NCI-H526 treated with DMSO at 0.1 percent for 48 hours (cell line): ENCODE measurements at places on chromosomes 6 and 20.

GRCh38 chr6:157328108-157328692, 4.9 kb upstream of the TMEM242 start:
- no peak for DNase-seq

DNA sequence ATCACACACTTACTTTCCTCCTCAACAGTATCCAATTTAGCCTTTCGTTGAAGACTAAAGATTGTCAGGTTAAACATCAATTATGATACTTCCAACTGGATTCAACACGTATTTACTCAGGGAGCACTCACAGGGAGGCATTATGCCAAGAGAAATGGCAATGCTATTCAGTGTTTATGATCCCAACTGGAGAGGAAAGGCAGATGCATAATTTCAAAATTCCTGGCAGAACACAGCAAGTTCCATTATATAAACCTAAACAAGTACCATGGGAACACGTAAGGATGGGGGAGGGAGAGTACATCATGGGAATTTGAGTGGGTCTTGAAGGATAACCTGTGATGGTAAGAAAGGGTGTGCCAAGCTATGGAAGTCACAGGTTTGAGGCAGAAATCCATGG, 112.7 kb downstream of the ISM1 start:
- no peak for DNase-seq

DNA sequence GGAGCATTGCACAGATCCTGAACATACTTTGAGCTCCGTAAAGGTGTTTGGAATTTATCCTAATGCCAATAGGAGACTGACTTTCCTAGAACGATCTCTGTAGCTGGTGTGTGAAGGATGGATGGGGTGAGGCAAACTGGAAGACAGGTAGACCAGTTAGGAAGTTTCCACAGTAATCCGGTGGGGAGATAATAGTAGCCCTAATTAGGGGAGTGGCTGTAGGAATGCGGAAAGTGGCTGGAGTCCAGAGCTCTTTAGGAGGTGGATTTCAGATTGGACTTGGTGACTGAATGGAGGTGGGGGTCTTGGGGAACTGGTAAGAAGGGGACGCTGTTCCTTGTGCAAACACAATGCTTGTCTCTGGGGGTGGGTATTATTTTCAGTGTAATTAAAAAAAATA, 146.3 kb downstream of the SOX4 start:
- no peak for DNase-seq

- no peak for DNase-seq
Measured at GRCh38 chr6:27839626-27840475, 72.3 kb downstream of the OR2B2 start.

DNA sequence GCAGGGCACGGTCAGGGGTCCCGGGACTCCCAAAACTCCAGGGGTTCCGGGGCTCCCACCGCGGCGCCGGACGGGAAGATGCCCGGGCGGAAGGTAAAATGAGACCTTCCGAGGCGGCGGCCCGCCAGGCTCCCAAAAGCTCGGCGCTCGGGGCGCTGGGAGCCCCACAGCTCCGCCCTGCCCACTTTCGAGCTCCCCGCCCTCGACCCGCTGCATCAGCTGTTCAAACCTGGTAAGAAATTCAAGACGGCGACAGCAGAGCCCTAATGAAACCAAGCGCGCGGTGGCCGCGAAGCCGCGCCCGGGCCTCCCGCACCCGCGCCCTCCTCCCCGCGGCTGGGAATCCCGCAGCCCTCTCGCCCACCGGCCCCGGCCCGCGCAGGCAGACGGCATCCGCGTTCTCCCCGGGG, 369 bp downstream of the SLC4A11 start:
- DNase-seq, result no peak

- DNase-seq, result no peak
Measured at GRCh38 chr6:136307351-136307750, 17.7 kb upstream of the BCLAF1 start.

DNA sequence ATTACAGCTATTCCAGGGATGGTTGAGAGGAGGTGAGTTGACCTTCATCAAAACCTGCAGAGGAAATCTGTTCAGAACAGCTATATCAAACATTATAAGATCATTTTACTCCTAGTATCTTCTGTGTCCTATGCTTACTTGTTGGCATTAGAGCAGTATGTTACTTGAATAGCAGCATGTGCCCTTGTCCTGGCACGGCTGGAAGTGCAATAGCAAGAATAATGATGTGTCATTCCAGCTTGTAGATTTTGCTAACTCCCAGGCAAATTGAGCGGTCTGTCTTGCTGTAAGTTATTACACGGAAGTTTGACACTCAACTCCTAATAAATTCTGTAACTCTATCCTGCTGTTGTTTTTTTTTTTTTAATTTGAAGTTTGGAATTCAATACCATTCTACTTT, 385.5 kb downstream of the TENT5A start:
- DNase-seq, result peak; percentile 71

DNA sequence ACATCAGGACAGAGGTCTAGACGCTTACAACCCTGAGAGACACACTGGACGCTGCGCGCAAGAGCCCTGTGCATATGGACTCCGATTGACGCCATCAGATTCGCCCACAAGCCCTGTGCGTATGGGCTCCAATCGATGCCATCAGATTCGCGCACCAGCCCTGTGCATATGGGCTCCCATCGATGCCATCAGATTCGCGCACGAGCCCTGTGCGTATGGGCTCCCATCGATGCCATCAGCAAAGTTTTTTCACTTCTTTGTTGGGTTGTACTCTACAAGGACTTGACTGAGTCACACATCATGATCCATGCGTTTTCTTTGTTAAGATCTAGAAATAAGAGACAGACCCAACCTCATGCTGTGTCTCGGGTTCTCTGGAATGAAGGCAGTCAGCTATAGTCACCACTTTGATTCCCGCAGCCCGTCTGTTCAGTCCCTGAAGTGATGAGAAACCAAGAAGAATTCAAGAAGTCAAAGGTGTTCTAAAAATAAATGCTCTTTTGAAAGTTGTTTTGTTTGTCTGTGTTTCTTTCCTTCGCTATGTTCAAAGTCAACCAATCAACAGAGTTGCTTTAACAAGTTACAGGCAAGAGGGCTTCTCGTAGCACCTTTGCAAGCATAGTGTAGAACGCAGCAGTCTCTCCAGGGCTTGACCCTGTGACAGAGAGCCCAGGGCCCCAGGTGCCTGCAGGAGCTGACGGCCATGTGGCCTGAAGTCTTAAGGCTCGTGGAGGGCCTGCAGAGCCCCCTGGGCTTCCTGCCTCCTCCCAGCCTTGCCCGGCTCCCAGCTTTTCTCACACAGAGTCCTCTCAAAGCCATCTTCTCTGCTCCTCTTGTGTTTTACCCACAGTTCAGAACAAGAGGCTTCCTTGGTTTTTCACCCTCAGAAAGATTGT, 7.9 kb downstream of the RPS6KA2 start:
- no peak for DNase-seq

DNA sequence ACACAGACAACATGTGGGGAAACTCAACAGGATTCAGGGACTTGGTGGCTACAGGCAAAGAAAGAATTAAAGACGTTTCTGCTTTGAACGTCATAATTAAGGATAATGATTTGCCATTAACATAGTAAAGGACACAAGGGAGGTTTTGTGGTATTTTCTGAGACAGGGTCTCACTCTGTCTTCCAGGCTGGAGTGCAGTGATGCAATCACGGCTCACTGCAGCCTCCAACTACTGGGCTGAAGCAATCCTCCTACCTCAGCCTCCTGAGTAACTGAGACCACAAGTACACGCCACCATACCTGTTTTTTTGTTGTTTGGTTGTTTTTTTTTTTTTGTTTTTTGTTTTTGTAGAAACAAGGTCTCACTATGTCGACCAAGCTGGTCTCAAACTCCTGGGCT, 62.4 kb downstream of the MAP3K5 start:
- DNase-seq, result no peak

DNA sequence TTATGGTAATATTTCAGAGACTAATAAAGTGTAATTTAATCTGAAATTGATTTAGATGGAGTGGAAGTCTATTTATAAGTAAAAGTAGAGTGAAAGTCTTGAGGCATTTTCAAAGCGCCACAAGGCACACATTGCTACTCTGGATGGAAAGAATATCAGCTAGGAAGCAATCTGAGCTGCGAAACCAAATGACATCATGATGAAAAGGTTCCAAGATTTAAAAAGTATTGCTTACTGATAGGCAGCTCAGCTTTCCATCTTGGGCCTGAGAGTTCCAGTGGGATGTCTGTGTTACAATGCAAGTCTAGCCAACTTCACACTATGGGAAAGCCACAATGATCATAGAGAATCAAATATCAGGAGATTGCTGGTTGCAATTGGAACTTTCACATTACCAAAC, 126.9 kb upstream of the VGLL2 start:
- no peak for DNase-seq

DNA sequence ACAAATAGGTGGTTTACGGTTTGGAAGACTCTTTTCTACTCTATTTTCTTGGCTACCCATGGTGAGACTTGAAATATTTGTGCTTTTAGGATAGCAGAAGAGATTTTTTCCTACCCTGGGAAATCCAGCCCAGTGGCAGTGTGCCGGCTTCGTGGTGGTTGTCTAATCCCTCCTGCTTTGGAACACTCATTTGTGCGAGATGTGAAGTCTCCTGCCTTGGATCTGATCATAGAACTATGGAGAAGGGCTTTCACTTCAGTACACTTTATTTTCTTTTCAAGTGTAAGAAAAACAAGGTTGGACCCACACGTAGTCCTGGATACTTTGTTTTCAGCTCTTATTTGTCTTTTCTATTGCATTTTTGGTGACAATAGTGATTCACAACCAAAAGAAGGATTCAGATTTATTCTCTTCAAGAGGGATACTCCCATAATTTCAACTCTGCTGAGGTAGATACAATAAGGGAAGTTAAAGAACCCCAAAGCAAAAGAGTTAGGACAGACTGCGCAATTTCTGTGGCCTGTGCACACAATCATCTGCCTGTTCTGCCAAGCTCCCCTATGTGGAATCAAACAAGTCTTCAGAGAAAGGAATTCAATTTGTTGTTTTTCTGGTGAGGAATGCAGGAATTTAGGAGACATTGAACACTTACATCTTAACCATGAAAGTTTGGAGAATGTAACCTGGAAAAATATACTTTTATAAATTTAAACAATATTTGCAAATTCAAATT, 413.2 kb downstream of the GJA1 start:
- DNase-seq, result no peak

GRCh38 chr20:57683287-57683686, 26.5 kb downstream of the PMEPA1 start:
- peak; percentile 56 for DNase-seq

GRCh38 chr6:4612636-4613171, 163.5 kb upstream of the CDYL start:
- DNase-seq, result no peak

DNA sequence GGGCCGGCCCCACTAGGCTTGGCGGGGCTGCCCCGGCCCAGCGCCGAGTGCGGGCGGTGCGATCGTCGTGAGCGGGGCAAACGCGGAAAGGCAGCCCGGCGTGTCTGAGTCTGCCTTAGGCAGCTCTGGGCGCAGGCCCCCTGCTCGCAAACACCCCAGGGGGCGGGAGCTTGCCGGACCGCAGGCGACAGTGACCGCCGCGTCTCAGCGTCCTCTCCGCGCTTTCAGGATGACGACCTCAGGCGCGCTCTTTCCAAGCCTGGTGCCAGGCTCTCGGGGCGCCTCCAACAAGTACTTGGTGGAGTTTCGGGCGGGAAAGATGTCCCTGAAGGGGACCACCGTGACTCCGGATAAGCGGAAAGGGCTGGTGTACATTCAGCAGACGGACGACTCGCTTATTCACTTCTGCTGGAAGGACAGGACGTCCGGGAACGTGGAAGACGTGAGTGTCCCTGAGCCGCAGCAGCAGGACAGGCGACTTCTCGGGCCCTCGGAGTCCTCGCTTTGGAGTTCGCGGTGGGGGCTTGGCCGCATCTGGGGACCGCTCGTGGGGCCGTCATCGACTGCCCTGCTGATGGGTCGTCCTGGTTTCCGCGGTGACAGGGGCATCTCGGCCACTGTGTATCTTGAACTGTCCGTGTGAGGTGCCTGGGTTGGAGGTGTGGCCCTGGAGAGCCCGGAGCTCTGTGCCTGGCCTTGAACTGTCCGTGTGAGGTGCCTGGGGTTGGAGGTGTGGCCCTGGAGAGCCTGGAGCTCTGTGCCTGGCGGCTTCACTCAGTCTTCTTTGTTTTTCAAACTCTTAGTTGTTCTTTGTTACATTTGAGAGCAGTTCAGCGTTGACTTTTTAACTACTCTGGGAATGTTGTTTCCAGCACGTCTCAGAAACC, 786 bp downstream of the ADRM1 start:
- DNase-seq, result no peak

- no peak for DNase-seq
Measured at GRCh38 chr6:170288852-170289179, 2.1 kb downstream of the DLL1 start.

DNA sequence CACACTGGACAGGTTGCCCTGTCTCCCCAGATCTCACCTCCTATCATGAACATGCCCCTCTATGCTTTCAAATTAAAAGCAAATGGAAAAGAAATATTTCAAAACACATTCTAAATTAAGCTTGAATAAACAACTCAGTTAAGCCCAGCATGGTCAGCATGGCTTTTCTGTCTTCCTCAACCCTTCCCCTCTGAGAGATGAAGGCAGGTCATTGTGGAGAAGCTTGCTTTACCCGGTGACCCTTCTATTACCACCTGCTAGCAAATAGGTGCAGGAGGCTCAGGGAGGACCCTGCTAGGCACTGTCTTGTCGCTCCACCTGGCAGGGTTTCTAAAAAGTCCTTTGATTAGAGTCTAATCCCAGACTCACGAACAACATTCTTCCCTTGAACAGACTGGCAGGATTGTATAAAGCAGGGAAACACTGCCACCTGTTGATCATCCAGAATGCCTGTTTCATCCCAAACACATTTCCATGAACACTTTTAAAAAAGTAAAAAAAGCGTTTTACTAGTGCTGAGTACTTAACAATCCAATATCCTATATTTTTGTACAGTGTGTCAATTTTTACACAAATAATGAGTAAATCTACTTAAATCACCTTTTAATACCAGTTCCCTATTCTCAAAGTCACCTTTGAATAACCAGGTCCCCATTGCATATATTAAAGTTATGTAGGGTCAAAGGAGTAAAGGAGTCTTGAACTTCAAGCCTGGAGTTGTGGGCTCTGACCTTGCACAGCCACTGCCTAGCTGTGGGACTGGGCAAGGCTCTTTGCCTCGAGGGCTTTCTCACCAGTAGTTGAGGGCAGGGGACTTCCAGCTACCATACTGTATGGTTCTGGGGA, 75.5 kb downstream of the GPR6 start:
- peak; percentile 40 for DNase-seq

DNA sequence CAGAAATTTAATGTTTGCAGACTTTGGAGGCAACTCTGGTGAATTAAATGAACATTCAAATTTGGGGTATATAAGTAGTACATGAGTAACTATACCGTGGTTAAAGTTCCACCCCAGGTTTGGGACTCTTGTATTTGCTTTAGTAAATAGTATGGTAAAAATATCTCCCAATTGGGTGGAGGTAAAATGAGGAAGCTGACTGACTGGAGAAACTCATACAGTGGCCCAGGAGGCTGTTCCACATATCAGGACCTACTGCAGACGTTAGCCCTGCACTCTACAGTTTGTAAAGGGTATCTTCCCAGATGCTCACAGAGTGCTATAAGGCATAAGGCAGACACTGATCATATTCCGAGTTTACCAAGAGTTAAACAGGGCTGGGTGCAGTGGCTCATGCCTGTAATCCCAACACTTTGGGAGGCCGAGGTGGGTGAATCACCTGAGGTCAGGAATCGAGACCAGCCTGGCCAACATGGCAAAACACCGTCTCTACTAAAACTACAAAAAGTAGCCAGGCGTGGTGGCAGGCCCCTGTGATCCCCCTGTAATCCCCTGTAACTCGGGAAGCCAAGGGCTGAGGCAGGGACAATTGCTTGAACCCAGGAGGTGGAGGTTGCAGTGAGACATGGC, 53.7 kb downstream of the CPXM1 start:
- no peak for DNase-seq

- no peak for DNase-seq
Measured at GRCh38 chr20:16096756-16097326, 476.4 kb downstream of the KIF16B start.

- no peak for DNase-seq
Measured at GRCh38 chr6:119541132-119541905, 191.8 kb upstream of the MAN1A1 start.
